ENCODE measurements at places on chromosomes 2 and 18. TPM values are rescaled to one million over a fixed set of nuclear protein-coding genes. Genes with fewer than 3 reads are reported as not detected.

Gene ZEB2
- 3.1 TPM for total RNA-seq

Gene FOSL2
- 234 TPM for total RNA-seq

Gene RNF125
- total RNA-seq = 0.87 TPM

Gene MAPK4
- total RNA-seq = 1.0 TPM

DNA sequence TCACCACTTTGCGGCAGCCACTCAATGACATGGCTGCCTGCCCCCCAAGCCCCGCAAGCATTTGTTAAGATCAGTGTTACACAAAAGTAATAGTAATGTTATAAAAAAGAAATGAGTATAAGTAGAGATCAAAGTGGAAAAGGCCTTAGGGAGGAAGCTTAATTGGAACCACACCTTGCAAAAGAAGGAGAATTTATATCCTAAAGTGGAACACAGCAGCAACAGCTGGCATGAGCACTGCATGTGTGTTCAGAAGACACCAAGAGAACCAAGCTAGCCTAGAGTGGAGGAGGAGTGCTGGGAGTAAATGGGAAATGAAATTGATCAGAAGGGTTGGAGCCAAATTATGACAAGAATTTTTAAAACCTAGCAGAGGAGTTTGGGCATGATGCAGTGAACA, 73.1 kb upstream of the STK17B start:
- no peak overlapping the region for H3K4me3 ChIP-seq
- no peaks in the 10 kb centered on the region for H3K27me3 ChIP-seq
- no peak for DNase-seq
- H3K36me3 ChIP-seq = no peaks in the 10 kb centered on the region
- H3K4me1 ChIP-seq = peaks cover 8% of the 10 kb centered on the region

- no peaks in the 10 kb centered on the region for H3K27me3 ChIP-seq
- no peaks in the 10 kb centered on the region for H3K4me1 ChIP-seq
- no peak overlapping the region for H3K4me3 ChIP-seq
- H3K36me3 ChIP-seq = no peaks in the 10 kb centered on the region
Measured at GRCh38 chr2:194346193-194346592, 1310.8 kb upstream of the SLC39A10 start.

DNA sequence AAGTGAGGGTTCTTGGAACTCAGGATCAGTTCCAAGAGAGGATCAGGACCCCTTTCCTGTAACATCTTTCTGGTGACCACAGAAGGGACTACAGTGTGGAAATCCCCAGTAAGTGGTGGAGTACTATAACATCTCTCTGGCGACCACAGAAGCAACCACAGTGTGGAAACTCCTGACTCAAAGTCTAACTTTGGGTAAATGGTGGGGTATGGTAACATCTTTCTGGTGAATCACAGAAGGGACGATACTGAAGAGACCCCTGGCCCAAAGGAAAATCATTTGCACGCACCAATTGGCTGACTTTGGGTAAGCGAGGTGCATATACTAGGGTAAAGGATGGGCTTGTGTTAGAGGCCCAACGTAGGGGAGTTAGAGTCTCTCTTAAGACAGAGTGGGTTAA, 56.3 kb upstream of the GULP1 start:
- H3K4me3 ChIP-seq = no peak overlapping the region
- no peak for DNase-seq
- no peaks in the 10 kb centered on the region for H3K27me3 ChIP-seq
- no peak overlapping the region for H3K27ac ChIP-seq

DNA sequence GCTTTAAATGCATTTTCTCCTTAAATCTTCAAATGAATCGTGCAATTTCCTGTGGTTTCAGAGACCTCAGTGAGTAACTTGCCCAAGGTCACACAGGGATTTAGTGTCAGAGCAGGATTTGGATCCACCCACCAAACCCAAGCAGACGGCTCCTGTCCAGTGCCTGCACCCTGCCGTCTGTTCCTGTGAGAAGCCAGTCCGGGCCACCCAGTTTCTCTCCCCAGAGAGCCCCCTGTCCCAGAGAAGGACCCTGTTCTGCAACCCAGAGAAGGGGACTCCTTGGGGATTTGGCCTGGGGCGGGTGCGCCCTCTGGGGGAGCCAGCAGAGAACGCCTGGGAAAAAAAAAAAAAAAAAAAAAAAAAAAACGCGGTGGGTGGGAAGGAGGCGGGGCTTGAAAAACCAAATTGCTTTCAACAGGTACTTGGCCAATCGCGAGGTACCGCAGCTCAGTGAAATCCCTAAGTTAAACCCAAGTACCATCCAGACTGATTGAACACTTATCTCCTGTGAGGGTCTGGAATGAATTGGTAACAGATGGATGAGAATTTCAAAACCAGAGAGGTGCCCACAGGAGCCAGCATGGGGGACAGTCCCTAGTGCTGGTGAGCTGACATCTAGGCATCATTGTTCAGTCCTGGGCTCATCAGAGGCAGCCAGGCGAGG, 30.9 kb upstream of the REEP1 start:
- H3K4me3 ChIP-seq = peak overlapping the region; percentile 46
- H3K4me1 ChIP-seq = peaks cover 9% of the 10 kb centered on the region
- H3K27me3 ChIP-seq = no peaks in the 10 kb centered on the region

GRCh38 chr2:197348721-197349360, 38.3 kb upstream of the ANKRD44 start:
- no peak overlapping the region for H3K27ac ChIP-seq
- no peaks in the 10 kb centered on the region for H3K27me3 ChIP-seq
- H3K4me3 ChIP-seq = no peak overlapping the region
- no peak for DNase-seq

DNA sequence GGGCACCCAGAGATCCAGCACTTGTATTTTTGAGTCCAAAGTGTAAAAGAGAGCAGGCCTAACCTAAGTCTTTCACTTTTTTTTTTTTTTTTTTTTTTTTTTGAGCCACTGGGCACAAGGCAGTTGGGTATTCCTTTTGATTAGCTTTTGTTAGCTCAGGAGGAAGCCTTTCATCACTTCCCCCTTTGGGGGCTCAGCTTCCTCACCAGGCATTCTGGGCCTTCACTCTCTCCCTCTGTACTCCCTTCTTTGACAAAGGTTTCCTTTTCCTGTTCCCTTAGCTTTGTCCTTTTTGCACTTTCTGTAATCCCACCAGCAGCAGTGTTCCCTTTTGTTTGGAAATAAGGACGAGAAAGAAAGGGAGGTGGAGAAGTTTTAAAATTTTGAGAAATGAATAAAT, 88.2 kb downstream of the PKP4 start:
- no peak overlapping the region for H3K27ac ChIP-seq
- H3K27me3 ChIP-seq = no peaks in the 10 kb centered on the region
- DNase-seq = no peak
- peaks cover 39% of the 10 kb centered on the region for H3K36me3 ChIP-seq
- no peak overlapping the region for H3K4me3 ChIP-seq

All from esophagus squamous epithelium (tissue), 5 donors.